ENCODE measurements at places on chromosomes 16 and 17.

- no peak for DNase-seq
These were observed 4.0 kb downstream of the PRAC1 start for GRCh38 chr17:48718227-48718760.

- no peak for DNase-seq
These were observed 482.6 kb upstream of the ERCC4 start for GRCh38 chr16:13437413-13437795.

GRCh38 chr17:34163646-34164045, 91.4 kb upstream of the CCL2 start:
- DNase-seq: no peak

GRCh38 chr16:11306381-11306780, 25.3 kb upstream of the PRM1 start:
- DNase-seq: no peak

DNA sequence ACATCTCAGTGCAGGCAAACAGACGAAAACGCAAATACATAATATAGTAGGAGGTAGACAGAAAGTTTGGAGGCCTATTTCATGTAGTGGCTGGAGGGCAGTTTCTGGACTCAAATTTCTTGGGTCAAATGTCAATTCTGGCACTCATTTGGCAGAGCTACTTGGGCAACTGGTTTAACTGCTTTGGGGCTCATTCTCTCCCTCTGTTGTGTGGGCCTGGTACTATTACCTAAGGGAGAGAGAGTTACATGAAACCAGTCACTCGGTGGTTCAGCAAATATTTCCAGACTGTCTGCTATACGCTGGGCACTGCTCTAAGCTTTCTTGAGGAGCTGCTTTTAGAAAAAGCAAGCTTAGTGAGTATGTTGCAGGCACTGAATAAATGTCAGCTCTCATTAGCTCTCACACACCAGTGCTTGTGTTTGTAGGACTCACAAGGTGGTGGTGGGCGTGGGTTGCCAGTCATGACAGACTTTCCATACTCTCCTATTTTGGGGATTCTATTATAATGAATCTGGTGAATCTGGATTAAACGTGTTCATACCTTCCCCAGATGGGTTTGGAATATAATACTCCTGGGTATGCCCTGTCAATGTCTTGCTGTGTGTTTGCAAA, 1.8 kb upstream of the SHISA9 start:
- DNase-seq: no peak

All from activated CD4-positive, alpha-beta T cell treated with anti-CD3 and anti-CD28 coated beads, Interleukin-10, Interleukin-2, amounts not matched to agents 100 ng/mL and 50 ng/mL, durations not matched to agents 16 hours and 8 hours (primary cell).